SW480 (cell line): ENCODE measurements at places on chromosomes 11 and 22.

- DNase-seq = no peak
These were observed 23.4 kb upstream of the NECTIN1 start for GRCh38 chr11:119752345-119752871.

DNA sequence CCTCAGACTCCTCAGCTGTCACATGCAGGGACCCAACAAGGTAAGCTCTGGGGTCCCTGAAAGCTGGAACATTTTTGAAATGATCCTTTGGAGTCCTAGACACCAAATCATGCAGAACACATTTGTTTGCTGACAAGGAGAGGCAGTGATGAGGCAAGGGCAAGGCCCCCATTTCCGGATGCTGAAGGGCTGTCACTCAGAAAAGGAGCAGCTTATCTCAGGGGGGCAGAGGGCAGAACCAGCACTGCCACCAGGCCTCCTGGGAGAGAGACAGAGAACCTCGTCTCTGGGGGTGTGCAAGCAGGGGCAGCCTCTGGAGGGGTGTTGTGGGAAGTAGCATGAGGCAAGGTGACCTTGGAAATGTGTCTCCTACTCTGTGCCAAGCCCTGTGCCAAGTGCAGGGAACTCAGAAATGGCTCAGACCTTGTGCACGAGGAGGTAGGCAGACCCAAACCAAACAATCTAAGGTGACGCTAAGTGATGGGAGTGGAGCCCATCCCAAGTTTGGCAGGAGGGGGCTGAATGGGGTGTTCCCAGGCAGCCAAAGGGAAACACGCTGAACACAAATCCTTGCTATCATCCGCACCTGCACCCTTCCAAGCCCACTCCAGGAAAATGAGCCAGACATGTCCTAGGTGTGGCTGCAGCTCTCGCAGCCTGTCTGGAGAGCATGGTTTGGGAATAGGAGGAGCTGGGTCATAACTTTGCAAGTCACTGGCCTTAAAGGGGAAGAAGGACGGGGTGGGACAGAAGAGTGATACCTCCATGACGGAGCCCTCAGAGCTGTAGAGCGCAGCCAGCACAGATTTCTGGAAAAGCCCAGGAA is 94.2 kb downstream of the PDE2A start:
- no peak for DNase-seq

- no peak for DNase-seq
These were observed 67.9 kb downstream of the ENTHD1 start for GRCh38 chr22:39825661-39826102.

DNA sequence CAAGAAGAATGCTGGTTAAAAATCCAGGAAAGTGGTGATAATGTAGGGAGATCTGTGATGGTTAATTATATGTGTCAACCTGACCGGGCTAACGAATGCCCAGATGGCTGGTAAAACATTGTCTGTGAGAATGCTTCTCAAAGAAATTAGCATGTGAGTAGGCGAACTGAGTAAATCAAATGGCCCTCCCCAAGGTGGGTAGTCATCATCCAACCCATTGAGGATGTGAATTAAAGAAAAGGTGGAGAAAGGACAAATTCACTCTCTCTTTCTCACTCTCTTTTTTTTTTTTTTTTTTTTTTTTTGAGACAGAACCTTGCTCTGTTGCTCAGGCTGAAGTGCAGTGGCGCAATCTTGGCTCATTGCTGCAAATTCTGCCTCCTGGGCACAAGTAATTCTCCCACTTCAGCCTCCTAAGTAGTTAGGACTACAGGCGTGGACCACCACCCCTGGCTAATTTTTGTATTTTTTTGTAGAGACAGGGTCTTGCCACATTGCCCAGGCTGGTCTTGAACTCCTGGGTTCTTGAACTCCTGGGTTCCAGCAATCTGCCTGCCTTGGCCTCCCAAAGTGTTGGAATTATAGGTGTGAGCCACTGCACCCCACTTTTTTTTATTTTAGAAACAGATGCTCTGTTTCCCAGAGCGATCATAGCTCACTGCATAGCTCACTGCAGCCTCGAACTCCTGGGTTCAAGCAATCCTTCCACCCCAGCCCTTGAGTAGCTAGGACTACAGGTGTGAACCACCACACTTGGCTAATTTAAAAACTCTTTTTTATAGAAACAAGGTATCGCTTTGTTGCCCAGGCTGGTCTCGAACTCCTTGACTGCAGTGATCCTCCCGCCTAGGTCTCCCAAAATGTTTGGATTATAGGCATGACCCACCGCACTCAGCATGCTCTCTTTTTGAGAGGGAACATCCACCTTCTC is 22.0 kb upstream of the P2RY6 start:
- DNase-seq = no peak

GRCh38 chr11:74322667-74323066 is 11.2 kb upstream of the P4HA3 start:
- DNase-seq = no peak

DNA sequence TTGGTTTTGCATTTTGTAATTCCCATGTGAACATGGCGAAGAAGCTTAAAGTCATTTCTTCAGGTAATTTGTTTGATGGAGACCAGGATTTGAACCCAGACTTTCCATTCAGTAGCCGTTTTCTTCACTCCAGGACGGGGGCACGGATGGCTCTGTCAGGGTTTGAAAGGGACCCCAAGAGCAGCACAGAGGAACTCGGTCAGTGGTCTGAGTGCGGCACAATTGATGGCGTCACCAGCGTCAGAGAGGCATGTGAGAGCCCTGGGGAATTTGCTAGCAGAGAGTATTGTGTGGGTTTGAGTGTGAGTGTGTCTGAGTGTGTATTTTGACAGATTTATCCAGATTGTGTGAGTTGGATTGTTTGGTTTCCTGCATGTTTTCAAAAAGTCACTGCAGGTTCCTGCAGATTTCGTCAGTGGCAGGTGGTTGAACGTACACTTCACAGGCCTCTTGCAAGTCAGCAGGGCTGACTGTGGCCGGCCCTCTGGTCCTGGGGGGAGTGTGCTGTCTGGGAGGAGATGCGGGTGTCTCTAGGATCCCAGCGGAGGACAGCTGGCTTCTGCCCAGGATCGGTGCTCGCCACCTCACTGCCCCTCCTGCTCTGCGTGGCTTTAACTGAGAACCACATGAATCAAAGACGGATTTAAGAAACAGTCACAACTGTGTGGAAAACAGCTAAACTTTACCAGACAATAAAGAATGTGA is 199.3 kb downstream of the TBC1D22A start:
- DNase-seq = no peak

- DNase-seq = no peak
These were observed 72.2 kb downstream of the LARGE2 start for GRCh38 chr11:45994371-45995341.

DNA sequence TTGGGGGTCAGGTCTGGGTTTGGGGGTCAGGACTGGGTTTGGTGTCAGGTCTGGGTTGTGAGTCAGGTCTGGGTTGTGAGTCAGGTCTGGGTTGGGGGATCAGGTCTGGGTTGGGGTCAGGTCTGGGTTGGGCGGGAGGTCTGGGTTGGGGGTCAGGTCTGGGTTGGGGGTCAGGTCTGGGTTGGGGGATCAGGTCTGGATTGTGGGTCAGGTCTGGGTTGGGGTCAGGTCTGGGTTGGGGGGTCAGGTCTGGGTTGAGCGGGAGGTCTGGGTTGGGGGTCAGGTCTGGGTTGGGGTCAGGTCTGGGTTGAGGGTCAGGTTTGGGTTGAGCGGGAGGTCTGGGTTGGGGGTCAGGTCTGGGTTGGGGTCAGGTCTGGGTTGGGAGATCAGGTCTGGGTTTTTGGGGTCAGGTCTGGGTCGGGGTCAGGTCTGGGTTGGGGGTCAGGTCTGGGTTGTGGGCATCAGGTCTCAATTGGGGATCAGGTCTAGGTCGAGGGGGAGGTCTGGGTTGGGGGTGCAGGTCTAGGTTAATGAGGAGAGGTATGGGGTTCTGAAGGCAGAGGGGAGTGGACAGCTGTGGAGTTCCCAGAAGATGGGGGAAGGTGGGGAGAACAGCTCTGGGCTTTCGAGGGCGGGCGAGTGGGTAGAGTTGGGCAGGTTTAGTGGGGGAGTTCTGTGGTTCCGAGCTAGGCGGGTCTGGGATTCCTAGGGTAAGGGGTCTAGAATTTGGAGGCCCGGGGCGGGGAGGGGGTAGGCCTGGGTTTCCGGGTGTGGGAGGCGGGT is 629 bp downstream of the TTLL8 start:
- no peak for DNase-seq

- no peak for DNase-seq
These were observed 967 bp upstream of the ARVCF start for GRCh38 chr22:20017622-20017958.

DNA sequence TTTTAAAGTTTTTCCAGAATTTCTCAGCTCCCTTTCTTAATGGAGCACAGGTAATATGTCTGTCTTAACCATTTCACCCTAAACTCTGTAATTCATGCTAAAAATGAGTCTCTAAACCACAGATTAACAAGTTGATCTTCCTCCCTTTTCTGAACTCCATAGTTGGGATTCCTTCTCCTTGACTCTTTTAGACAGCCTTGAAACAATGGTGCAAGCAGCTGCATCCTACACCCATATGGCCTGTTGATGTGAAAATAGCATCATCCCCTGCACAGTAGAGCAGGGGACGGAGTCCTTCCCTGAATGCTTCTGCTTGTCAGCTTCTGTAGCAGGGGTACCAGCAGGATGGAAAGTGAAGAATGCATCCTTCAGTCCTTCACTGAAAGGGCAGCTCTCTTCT is 192.8 kb upstream of the SORL1-AS1 start:
- DNase-seq = no peak

DNA sequence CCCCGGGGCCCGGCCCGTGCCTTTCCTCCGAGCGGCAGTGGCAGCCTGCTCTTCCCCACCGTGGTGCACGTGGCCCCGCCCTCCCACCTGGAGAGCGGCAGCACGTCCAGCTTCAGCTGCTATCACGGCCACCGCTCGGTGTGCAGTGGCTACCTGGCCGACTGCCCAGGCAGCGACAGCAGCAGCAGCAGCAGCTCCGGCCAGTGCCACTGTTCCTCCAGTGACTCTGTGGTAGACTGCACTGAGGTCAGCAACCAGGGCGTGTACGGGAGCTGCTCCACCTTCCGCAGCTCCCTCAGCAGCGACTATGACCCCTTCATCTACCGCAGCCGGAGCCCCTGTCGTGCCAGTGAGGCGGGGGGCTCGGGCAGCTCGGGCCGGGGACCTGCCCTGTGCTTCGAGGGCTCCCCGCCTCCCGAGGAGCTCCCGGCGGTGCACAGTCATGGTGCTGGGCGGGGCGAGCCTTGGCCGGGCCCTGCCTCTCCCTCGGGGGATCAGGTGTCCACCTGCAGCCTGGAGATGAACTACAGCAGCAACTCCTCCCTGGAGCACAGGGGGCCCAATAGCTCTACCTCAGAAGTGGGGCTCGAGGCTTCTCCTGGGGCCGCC is 11.9 kb downstream of the C22orf31 start:
- no peak for DNase-seq

DNA sequence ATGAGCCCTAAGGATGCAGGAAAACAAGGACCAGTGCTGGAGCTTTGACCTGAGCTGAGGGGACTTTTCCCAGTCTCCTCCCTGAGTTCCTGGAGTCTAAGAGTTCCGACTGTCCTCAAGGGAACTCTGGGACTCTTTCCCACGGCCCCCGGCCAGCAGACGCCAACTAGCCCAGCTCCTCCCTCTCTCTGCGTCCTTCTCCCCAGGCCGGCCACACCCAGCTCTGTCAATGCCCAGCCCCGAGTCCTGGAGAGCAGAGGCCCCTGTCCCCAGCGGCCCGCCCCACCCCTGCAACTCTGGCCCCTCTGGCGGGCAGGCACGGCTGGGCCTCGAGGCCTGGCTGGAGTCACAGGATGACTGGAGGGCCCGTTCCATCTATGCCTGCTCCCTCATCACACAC is 29.8 kb downstream of the NECTIN1 start:
- DNase-seq = no peak

DNA sequence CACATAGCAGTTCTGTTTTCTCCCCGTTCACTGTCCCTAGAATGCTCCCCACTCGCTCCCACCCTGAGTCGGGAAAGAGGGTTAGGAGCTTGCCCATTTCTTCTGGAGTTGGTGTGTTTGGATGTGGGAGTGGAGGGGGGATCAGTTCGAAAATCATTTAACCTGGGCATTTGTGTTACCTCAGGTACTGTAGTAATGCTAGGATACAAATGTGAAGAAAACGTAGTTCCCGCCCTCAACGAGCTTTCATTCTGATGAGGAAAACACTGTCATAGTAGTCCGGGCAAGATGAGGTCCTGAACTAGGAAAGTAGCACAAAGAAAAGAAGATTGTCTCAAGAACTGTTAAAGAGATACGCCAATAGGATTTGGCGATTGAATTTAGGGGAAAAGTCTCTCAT is 539 bp downstream of the SDHD start:
- no peak for DNase-seq

DNA sequence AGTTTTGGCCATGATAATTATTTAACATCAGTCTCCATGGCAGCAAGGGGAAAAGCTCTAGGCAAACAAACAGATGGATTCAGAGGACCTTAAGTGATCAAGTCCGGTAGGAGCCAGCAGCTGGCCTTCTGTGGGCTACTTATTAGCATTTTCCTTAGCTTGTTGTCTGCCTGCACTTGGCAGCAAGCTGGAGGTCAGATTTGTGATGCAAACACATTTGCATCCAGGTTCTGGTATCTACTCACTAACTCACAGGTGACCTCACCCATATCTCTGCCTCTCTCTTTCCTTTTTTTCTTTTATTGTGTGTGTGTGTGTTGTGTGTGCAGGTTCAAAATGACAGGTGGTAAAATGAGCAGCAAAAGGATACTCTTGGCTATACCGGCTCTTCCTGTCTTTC is 32.3 kb downstream of the ARHGAP42 start:
- peak; percentile 43 for DNase-seq

DNA sequence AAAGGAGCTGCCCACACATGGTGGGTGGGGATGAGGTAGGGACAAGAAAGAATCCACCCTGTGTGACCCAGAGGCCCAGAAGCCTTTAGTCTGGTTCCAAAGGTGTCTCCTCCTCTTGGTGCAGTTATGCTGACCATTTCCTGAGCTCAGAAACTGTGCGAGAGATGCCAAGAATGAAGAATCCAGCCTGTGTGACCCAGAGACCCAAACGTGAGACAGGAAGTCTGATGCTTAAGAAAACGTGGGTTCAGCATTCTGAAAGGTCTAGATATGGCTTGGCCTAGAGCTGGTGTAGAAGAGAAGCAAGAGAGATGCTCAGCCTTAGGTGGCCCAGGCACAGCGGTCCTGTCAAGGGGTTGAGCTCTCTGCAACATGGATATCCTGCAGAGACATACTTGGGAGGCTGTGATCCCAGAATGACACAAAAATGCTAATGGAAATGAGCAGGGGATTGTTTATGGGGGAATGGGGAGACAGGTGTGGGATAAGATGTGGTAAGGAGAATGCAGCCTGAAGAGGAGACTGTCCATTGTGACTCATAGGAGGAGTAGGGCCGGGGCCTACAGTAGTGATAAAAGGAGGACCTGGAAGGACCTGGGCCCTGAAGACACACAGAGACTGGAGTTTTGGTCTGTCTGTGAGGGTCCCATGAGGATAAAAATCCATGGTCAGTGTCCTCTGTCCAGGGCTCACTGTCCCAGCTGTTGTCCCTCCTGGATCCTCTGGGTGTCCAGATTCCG is 79.0 kb downstream of the ZNF280B start:
- no peak for DNase-seq
